ENCODE measurements at places on chromosomes 5 and 9.

GRCh38 chr9:96450613-96451528 is 902 bp downstream of the HABP4 start:
- H3K27me3 ChIP-seq: no peaks in the 10 kb centered on the region
- H3K36me3 ChIP-seq: no peaks in the 10 kb centered on the region
- H3K4me3 ChIP-seq: peak overlapping the region; percentile 59

DNA sequence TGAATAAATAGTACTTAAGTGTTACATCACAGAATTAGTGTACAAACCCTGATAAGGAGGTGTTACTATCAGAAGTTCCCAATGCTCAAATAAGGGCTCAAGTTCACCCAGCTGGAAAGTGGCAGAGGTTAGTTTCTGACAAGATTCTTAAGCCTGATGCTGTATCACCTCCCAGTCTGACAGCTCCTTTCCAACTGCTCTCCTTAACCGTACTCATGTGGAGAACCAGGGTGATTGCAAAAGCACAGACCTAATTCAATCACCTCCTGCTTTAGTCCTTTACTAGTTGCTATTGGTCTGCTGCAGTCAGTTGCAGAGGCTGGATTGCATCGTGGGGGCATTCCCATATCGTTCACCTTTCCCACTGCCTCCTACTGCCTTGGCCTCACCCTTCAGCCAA is 100.4 kb upstream of the ZNF618 start:
- no peak overlapping the region for H3K4me3 ChIP-seq
- H3K27me3 ChIP-seq: no peaks in the 10 kb centered on the region

DNA sequence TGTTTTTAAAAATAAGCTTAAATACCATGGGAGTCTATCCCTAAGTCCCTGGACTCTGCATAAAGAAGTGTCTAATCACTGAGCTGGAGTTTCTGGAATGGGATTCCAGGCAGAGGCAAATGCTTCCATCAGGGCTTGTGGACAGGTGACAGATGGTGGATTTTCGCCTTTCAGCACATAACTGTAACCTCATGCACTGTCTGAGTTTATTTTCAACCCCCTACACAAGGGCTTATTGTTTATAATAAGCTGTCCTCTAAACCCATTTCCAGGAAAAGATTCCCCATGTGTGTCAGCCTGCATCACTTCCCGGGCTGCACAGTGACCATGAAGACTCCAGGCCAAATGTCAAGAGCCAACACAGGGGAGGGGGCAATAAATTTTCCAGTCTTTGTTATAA is 264.0 kb downstream of the PIK3R1 start:
- H3K27me3 ChIP-seq: no peaks in the 10 kb centered on the region
- H3K4me1 ChIP-seq: no peaks in the 10 kb centered on the region
- no peak for DNase-seq

DNA sequence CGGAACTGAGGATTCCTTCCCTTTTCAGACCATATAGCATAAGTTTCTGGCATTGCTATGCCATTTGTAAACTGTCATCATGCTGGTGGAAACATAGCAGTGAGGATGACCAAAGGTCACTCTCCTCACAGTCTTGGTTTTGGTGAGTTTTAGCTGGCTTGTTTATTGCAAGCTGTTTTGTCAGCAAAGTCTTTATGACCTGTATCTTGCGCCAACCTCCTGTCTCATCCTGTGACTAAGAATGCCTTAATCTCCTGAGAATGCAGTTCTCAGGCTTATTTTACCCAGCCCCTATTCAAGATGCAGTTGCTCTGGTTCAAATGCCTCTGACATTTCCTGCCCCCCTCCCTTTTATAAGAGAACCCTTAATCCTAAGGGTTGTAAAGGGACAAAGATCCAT is 26.7 kb upstream of the GRIA1 start:
- H3K27me3 ChIP-seq: no peaks in the 10 kb centered on the region
- H3K4me1 ChIP-seq: no peaks in the 10 kb centered on the region
- DNase-seq: no peak

- H3K36me3 ChIP-seq: no peaks in the 10 kb centered on the region
- no peak overlapping the region for H3K4me3 ChIP-seq
- H3K27me3 ChIP-seq: no peaks in the 10 kb centered on the region
- no peak overlapping the region for H3K27ac ChIP-seq
- H3K4me1 ChIP-seq: no peaks in the 10 kb centered on the region
These were observed 19.1 kb downstream of the TPPP start for GRCh38 chr5:673831-674629.

- DNase-seq: no peak
- H3K36me3 ChIP-seq: no peaks in the 10 kb centered on the region
- no peaks in the 10 kb centered on the region for H3K27me3 ChIP-seq
- H3K27ac ChIP-seq: no peak overlapping the region
- H3K4me3 ChIP-seq: no peak overlapping the region
These were observed 478.7 kb downstream of the PRR16 start for GRCh38 chr5:120942596-120943350.

DNA sequence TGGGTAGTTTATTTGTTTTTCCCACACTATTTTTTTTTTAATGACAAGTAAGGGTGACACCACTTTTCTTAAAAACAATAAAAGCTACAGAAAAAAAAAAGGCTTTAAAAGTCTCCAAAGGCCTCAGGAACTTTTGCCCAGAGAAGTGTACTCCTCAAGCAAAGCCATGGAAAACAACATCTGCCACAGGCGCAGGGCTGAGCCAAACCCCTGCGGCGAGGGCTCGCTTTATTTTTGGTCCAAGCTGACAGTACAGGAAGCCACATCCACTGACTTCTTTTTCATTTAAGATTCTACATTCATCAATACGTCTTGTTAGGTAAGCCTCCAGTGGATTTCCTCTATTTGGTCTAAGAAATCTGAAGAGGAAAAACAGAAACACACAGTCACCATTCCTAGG is 51.9 kb upstream of the IFNK start:
- H3K27ac ChIP-seq: peak overlapping the region; percentile 79
- no peak overlapping the region for H3K4me3 ChIP-seq
- peak; percentile 29 for DNase-seq

DNA sequence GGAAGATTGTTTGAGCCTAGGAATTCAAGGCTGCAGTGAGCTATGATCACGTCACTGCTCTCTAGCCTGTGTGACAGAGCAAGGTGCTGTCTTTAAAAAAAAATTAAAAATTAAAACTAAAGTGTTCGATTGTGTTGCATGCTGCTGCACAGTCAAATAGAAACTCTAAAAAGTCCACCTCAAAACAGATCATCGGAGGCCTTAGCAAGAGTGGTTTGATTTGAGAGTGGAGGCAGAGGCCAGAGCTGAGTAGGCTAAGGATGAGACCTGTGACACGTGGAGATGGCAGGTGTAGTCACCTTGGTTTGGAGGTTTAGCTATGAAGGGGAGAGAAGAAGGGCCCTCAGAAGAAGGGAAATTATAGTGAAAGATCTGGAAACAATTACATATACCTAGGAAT is 2.8 kb upstream of the PTPDC1 start:
- H3K4me1 ChIP-seq: peaks cover 7% of the 10 kb centered on the region
- no peak overlapping the region for H3K27ac ChIP-seq
- DNase-seq: no peak
- H3K36me3 ChIP-seq: no peaks in the 10 kb centered on the region

- no peak for DNase-seq
- H3K27ac ChIP-seq: no peak overlapping the region
- no peak overlapping the region for H3K4me3 ChIP-seq
- H3K4me1 ChIP-seq: no peaks in the 10 kb centered on the region
- H3K36me3 ChIP-seq: no peaks in the 10 kb centered on the region
These were observed 68.8 kb upstream of the PPP2R2B start for GRCh38 chr5:146947181-146947941.

DNA sequence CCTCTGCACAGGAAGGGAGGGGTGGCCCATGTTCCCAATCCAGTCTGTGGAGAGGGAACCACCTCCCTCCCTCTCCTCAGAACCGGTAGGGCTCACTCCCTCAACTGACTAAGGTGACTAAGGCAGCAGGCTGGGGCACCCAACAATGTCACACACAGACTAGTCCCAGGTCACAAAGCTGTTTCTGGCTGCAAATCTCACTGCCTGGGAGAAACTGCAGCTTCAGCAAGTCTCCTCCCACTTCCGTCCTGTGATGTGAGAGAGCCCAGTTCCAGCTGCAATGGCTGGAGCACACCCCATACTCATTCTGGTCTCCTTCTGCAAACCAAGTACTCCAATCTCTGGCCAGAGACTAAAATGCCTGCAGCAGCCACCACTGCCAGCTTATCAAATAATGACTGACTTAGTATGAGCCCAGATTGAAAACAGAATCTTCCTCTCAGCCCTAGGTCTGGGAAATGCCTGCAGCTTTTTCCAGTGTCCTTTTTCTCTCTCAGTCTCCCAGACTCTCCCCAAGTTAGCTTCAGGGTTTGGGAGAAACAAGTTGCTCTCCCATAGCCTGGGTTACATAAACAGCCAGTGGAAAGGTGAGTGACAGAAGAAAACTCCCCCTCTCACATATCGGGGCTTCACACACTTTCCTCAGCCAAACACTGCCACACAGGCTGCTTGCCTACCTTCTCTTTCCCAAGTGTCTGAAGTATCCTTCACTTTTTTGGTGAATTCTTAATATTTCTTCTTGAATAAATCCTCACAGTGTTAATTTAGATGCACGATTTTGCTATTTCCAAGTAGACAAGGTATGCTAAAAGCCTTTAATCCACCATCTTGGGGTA is 247.4 kb upstream of the RASA1 start:
- no peak for DNase-seq
- H3K27ac ChIP-seq: no peak overlapping the region
- no peaks in the 10 kb centered on the region for H3K27me3 ChIP-seq
- no peaks in the 10 kb centered on the region for H3K4me1 ChIP-seq
- H3K36me3 ChIP-seq: no peaks in the 10 kb centered on the region

GRCh38 chr5:154653418-154653763 is 101.8 kb upstream of the LARP1 start:
- H3K27ac ChIP-seq: peak overlapping the region; percentile 58
- no peak for DNase-seq
- no peaks in the 10 kb centered on the region for H3K27me3 ChIP-seq
- H3K4me1 ChIP-seq: no peaks in the 10 kb centered on the region

GRCh38 chr5:97041239-97041638 is 101.2 kb downstream of the LIX1 start:
- no peaks in the 10 kb centered on the region for H3K27me3 ChIP-seq
- DNase-seq: no peak
- no peaks in the 10 kb centered on the region for H3K36me3 ChIP-seq
- H3K27ac ChIP-seq: no peak overlapping the region

GRCh38 chr5:97570242-97570641 is 387.2 kb upstream of the RIOK2 start:
- no peaks in the 10 kb centered on the region for H3K4me1 ChIP-seq
- H3K36me3 ChIP-seq: no peaks in the 10 kb centered on the region
- H3K4me3 ChIP-seq: no peak overlapping the region
- H3K27ac ChIP-seq: no peak overlapping the region
- no peak for DNase-seq

- no peak overlapping the region for H3K4me3 ChIP-seq
- H3K27me3 ChIP-seq: no peaks in the 10 kb centered on the region
- H3K27ac ChIP-seq: no peak overlapping the region
- H3K4me1 ChIP-seq: no peaks in the 10 kb centered on the region
- DNase-seq: no peak
These were observed 1196.9 kb upstream of the C9orf72 start for GRCh38 chr9:28770226-28770625.
